ENCODE measurements at places on chromosomes 6 and 20.

DNA sequence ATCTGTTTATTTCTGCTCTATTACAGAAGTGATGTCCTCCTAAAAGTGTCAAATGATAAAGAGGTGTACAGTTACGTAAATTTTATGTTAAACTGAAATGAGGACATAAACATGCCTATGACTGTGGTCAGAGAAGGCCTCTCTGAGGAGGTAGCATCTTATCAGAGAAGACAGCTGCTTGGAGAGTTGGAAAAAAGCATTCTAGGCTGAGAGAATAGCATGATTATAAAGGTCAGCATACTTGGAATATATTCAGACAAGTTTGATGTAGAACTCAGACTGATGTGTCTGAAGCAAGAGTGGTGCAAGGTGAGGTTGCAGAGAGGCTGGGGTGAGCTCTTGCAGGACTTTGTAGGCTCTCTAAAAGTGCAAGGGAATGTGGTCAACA, 3.1 kb upstream of the PCNA start:
- no peak for DNase-seq

DNA sequence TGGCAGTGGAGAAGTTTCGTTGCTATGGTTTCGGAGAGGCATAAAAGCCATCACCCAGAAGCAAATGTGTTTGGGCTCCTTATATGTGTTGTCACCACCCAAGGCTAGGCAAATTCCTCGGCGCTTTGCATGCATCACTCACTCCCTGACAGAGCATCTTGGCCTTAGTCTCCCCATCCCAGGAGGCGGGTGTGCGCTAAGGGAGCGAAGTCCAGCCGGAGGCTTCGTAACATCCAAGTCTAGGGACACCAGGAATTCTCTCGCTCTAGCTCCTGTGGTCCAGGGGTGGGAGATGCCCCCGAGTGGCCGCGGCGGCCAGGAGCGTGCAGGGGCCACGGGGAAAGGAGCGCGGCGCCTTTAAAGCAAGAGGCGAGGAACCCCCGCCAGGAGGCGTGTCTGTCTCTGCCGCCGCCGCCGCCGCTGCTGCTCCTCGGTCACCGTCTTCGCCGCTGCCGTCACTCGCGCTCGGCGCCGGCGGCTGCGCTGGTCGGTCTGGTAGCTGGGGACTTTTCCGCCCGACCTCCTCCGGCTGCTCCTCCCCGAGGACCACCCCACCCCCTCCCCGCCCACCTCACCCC, at the start of gene GRIK2:
Gene GRIK2 (plus strand): TSS at position 458 of the 578 bp plus-strand sequence.
- peak; percentile 71 for DNase-seq

DNA sequence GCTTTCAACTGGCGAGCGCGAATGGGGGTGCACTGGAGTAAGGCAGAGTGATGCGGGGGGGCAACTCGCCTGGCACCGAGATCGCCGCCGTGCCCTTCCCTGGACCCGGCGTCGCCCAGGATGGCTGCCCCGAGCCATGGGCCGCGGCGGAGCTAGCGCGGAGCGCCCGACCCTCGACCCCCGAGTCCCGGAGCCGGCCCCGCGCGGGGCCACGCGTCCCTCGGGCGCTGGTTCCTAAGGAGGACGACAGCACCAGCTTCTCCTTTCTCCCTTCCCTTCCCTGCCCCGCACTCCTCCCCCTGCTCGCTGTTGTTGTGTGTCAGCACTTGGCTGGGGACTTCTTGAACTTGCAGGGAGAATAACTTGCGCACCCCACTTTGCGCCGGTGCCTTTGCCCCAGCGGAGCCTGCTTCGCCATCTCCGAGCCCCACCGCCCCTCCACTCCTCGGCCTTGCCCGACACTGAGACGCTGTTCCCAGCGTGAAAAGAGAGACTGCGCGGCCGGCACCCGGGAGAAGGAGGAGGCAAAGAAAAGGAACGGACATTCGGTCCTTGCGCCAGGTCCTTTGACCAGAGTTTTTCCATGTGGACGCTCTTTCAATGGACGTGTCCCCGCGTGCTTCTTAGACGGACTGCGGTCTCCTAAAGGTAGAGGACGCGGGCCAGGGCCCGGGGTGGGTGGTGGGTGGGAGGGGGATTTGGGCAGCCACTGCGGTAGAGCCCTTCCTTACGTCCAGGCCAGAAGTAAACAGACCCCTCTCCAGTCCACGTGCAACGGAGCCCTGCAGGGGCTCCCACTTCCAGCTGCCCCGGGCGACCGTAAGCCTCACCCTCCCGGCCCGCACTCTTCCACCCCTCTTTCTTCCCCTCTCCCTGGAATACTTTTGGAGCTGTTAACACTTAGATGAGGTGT, 998 bp downstream of the BMP2 start:
- DNase-seq = peak; percentile 75

- peak; percentile 13 for DNase-seq
Observed at GRCh38 chr20:13220194-13220903, 725 bp upstream of the ISM1 start.

- DNase-seq = no peak
Observed at GRCh38 chr6:105616521-105616920, 213.6 kb upstream of the PREP start.

DNA sequence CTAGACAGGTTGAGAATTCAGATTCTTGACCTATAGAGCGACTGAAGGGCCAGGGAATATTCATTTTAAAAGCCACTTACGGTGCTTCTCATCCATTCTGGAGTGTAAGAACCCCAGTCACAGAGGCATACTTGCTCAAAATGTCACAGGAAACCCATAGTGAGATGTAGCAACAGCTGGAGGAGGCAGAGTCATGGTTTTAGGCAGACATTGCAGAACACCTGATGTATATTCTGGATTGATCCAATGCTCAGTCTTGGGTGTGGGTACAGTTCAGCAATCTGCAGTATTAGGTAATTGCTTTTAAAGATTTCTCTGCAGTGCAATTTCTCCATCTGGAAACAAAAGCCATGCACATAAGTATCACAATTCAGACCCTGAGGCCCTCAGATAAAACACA, 137.4 kb upstream of the SLC22A23 start:
- no peak for DNase-seq

DNA sequence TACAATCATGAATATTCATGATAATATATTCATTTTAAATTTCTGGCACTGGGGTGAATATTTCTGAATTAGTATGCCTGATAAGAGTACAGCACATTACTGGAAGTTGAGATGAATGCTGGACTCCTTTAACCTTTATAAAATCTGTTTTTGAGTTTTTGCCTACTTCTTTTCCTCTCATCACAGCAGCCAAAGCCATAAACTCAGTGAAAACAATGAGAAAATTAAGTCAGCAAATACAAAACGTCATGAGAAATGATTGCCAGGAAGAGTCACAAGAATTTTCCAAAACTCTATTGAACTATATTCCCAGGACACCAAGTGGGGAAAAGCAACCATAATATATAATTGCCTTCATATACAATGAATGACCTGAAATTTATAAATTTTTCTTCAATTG, 837.6 kb downstream of the TBC1D32 start:
- no peak for DNase-seq

DNA sequence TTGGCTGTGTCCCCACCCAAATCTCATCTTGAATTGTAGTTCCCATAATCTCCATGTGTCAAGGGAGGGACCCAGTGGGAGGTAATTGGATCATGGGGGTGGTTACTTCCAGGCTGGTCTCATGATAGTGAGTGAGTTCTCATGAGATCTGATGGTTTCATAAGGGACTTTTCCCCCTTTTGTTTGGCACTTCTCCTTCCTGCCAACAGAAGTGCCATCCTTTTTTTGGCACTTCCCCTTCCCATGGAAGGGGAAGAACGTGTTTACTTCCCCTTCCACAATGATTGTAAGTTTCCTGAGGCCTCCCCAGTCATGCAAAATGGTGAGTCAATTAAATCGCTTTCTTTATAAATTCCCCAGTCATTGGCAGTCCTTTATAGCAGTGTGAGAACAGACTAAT, 18.0 kb upstream of the PI3 start:
- no peak for DNase-seq

DNA sequence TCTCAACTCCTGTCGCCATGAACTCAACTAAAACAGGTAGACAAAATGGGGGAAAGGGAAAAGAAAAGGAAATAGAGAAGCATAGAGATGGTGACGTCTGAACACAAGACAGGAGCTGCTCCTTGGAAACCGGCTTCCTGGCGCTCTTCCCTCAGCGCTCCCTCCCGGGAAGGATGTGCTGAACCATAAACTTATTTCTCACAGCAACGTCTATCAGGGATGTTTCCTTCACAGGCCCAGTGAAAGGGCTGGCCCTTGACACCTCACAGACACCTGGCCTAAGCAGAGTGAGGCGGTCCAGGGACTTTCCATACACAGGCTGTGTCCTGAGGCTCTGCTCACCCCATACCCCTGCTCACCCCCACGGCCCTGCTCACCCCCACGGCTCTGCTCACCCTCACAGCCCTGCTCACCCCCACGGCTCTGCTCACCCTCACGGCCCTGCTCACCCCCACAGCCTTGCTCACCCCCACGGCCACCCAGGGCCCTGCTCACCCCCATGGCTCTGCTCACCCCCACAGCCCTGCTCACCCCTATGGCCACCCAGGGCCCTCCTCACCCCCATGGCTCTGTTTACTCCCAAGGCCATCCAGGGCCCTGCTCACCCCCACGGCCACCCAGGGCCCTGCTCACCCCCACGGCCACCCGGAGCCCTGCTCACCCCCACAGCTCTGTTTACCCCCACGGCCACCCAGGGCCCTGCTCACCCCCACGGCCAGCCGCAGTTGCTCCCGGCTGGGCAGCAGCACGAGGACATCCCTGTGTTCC, 653 bp downstream of the FRMD1 start:
- DNase-seq = no peak

- DNase-seq = no peak
Observed at GRCh38 chr6:146850981-146851380, 252.2 kb downstream of the ADGB start.

DNA sequence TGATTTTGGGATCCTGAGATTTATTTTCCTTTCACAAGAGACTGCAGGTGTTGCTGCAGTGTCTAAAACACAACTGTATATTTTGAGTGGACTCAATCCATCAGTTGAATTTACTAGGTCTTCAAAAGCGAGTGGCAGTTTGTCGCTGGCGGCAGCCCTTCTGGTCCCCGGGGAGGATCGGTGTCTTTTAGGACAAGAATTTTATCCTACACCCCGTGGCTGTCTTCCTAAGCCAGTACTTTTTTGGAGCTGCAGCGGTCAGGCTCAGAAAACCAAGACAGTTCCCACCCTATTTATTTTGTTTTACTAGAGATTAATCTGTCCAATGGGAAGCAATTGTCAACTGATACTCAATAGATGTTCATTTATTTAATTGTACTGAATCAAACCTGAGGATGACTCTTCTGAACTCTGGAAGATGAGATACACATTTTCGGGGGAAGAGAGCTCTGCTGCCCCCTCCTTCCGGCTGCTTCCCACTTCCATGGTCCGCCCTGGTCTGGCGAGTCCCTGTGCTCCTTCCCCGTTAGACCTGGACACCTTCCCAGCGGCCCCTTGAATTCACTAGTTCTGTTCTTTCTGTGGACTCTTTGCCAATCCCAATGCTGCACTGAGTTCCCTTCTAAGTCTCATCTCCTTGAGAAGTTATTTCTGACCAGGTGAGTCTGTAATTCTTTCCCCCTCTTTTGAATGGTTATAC, 90.6 kb downstream of the ERMARD start:
- DNase-seq = no peak
